K562 (cell line): ENCODE measurements at places on chromosomes 5 and 9. TPM values are rescaled to one million over a fixed set of nuclear protein-coding genes. Genes with fewer than 3 reads are reported as not detected.

The FCN2 gene
- total RNA-seq, result not detected in 2 replicates

The STPG3 gene
- not detected in 2 replicates for total RNA-seq

The SEC24A gene
- 23.8 and 24.5 TPM in 2 replicates for total RNA-seq

GRCh38 chr5:113181409-113181808 lies 204.8 kb downstream of the DCP2 start:
- no peak for DNase-seq

- DNase-seq, result peak; percentile 88
Observed at GRCh38 chr5:55172937-55173686, at the start of gene CDC20B. Gene CDC20B, minus strand, starts transcription at chr5:55173177. Its CDS starts 177 bp downstream, at chr5:55173000.
